ENCODE measurements at places on chromosomes 3 and 15. TPM values are rescaled to one million over a fixed set of nuclear protein-coding genes. Genes with fewer than 3 reads are reported as not detected.

DNA sequence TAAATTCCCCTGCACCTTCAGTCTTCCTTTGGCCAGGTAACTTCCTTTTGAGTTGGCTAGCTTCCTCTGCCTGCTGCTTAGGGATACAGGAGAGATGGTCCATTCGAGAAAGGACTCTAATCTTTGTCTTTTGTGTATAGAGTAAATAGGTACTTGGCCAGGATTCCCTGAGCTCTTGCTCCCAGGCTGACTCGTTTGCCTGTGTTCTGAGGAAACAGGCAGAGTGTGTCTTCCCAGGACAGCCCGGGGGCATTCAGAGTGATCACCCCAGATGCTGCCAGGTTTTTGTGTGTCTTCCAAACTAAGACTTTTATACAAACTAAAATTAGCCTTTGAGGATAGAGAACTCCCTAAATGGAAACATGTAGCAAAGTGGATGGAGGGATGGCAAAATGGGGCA lies 39.5 kb downstream of the TMEM108 start:
- no peak for DNase-seq

GRCh38 chr15:90558171-90558573 lies 28.4 kb downstream of the CRTC3 start:
- DNase-seq: no peak

The LXN gene
- total RNA-seq: 11.3 TPM

DNA sequence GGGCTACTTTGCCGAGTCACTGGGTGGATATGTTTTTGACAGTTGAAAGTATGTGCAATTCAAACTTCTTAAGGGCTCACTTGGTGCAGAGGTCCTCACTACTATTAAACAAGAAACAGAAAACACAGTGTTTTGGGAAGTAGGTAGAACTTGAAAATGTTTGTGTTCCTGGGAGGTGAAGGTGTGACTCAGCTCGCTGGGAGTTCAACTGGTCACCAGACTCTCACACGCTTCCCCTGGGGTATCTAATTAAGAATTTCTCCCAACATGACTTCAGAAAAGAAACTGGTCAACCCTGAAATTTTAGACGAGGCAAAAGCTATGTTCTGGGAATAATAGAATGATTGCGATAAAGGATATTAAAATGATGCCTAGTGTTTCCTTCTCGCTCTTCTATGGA lies 1039.8 kb upstream of the SEMA6D start:
- DNase-seq: no peak

DNA sequence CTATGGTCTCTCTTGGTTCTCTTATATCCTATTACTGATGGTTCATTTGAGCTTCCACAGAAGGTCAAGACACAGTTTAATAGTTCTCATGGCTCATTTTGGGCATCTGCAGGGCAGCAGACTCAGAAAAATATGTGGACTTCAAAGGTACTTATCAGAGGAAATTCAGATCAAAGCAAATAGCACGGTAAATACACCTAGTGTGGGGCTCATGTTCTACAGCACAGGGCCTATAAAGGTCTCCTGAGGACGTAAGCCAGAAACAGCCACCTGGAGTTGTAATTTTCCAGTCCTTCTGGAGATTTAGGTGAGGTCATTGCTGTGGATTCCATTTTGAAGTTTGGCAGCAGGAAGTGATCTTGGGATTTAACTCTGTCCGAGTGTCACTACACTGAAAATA lies 134.5 kb upstream of the SGO1 start:
- DNase-seq: no peak

- DNase-seq: no peak
Observed at GRCh38 chr3:158976966-158977365, 175.1 kb downstream of the MFSD1 start.

DNA sequence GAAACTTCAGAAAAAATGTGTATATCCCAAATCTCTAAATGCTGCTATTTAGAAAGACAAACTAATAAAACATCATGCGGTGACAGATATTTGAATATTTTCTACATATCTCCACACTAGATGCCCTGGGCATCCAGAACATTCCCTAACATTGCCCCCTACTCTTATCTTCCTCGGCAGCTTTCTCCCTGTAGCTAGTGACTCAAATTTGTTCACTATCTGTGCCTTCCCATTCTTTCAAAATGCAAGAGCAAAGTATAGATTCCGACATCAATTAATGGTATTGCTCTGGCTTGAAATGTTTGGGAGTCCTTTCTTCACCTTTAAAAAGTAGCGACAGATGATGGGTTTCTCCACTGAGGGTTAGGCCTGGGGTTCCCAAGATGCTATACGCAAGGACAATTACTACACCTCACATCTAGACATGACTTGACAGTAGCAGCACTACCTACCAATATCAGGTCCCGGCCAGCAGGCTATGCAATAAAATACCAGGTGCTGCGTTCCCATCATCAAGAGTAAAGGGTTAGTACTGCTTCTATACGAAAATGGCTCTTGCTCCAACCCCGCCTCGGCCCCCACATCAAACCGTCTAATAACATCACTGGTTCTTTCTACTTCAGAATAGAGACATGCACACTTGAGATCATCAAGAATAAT lies 631 bp downstream of the UBR1 start:
- DNase-seq: no peak

- DNase-seq: no peak
Observed at GRCh38 chr3:159839561-159840379, 148.9 kb upstream of the IL12A start.

DNA sequence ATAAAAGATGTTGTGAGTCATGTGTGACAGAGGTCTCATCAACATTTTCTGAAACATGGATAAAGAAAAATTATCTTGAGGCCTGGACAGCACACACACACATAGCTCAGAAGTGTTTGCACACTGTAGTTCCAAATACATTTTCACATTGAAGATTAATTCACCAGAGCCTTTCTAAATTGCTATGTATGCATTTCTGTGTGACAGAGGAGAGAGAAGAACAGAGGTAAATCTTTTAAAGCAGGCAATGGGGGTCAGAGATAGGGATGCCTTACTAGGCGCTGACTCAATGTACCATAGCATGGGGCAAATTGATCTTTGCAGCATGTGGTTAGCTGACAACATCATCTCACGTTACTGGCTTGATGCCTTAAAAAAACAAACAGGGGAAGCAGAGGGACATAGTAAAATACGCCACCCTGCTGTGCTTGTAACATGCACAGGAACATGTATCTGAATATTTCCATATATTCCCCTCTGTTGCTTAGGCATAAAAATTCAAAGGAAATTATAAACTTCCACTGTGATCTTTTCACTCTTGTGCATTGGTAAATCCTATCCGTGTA lies 7.7 kb downstream of the POU1F1 start:
- no peak for DNase-seq

GRCh38 chr15:33735637-33736247 lies 232.6 kb upstream of the CHRM5 start:
- DNase-seq: no peak

The TYRO3 gene
- 33.5 TPM for total RNA-seq
